ENCODE measurements at places on chromosomes 7 and 10.

DNA sequence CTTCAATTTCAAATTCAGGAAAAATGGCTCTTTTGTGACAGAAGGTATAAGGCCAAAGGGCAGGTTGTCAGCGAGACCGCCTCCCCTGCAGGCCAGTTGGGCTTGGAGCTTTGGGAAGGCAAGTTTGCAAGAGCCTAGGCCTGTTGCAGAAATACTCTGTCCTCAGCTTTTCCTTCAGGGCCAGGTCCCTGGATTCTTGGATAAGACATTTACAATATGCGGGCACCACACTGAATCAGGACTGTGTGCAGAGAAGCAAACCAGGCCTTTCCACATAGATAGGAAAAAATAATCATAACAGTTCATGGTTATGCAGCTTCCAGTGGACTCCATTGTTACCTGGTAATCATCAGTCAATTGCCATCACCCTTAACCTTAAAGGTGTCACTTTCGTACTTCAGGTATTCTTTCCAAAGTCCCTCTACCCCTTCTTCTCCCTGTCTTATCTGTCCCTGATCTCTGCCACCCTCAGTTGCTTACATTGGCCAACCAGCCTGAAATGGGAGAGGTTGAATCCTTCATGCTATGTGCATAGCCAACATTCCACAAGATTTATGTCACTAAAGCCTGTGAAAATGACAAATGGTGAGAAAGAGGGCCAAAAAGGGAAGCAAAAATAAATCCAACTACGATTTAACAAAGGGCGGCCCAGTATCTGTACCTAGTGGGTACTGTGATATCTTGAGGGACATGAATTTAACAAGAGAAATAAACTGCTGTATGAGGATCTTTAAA, 304.5 kb upstream of the NFE2L3 start:
- no peak for DNase-seq

GRCh38 chr7:50473531-50473930, 23.4 kb upstream of the FIGNL1 start:
- DNase-seq, result no peak

GRCh38 chr7:106731187-106731586, 70.2 kb upstream of the CCDC71L start:
- DNase-seq, result no peak

GRCh38 chr10:123637326-123637880, 28.8 kb upstream of the GPR26 start:
- no peak for DNase-seq

DNA sequence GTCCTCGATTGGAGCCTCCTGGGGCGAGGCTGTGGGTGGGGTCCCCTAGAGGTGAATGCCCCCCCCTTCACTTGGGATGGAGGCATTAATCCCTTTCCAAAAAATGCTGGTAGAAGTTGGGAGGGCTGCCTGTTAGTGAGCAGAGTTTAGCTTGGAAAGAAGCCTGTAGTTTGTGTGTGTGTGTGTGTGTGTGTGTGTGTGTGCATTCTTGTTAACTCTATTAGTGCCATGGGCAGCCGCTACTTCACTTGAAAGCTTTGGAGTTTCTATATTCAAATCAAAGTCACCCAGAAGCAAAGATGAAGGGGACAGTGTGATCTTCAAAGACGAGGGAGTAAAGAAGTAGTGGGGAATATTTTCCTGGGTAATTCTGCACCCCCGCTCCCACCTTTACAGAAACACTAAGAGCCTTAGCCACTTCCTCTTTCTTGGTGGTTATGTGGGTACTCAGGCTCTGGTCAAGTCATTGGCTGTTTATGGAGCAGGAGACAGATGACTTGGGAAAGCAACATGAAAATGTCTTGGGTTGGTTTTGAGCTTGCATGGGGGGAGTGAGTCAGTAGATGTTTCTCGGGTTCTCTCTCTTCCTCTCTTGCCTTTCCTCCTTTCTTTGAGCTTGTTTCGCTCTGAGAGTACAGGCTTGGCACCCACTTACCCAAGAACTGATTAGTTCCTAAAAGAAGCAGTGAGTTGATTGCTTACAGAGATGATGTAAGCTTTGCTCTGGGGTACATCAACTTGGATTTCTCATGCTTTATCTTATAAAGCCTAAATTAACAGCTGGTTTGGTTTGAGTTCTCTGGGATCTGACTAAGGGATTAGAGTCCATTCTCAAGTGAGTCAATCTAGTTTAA, 35.9 kb downstream of the TCF7L2 start:
- no peak for DNase-seq

GRCh38 chr7:138116892-138117291, 40.6 kb downstream of the AKR1D1 start:
- no peak for DNase-seq

DNA sequence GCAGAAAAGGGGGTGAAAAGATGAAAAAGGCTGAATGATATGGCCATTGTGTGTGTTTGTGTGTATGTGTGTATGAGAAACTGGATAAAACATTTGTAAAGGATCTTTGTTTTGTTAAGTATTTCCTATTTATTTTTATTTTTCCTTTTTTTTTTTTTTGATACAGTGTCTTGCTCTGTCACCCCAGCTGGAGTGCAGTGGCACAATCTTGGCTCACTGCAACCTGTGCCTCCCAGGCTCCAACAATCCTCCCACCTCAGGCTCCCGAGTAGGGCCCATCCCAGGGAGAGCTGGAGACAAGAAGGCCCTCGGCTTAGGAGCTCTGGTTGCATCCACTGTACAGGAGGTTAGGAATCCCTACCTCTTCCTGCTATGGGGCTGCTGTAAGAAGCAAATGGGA, 6.9 kb upstream of the CALML5 start:
- DNase-seq, result no peak

GRCh38 chr7:81094952-81095351, 176.1 kb upstream of the SEMA3C start:
- DNase-seq, result no peak

DNA sequence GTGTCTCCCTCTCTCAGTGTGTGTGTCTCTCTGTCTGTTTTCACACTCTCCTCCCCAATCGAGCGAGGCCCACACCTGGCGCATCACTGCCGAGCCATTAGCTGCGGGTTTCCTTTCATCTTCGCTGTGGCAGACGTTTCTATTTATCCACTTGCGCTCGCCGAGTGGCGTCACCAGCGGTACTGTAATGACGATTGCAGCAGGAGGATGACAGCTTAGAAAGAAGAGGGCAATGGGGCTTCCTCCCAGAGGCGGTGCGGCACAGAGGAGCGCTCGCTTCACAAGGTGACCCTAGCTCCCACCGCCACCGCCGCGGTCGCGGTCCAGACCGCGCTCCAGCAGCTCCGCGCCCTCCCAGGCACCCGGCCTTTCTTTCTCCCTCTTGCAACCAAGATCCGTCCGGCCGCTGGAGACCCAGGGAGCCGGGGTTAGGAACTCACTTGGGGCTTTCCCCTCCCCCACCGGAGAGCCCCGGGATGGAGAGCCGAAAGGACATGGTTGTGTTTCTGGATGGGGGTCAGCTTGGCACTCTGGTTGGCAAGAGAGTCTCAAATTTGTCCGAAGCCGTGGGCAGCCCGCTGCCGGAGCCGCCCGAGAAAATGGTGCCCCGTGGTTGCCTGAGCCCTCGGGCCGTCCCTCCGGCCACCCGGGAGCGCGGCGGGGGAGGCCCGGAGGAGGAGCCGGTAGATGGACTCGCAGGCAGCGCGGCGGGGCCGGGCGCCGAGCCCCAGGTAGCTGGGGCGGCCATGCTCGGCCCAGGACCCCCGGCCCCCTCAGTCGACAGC, at the start of gene EVX1:
TSS of gene EVX1 (plus strand) at position 248 of the 785 bp plus-strand sequence. CDS start at position 477, 229 bp downstream.
- DNase-seq, result peak; percentile 76

DNA sequence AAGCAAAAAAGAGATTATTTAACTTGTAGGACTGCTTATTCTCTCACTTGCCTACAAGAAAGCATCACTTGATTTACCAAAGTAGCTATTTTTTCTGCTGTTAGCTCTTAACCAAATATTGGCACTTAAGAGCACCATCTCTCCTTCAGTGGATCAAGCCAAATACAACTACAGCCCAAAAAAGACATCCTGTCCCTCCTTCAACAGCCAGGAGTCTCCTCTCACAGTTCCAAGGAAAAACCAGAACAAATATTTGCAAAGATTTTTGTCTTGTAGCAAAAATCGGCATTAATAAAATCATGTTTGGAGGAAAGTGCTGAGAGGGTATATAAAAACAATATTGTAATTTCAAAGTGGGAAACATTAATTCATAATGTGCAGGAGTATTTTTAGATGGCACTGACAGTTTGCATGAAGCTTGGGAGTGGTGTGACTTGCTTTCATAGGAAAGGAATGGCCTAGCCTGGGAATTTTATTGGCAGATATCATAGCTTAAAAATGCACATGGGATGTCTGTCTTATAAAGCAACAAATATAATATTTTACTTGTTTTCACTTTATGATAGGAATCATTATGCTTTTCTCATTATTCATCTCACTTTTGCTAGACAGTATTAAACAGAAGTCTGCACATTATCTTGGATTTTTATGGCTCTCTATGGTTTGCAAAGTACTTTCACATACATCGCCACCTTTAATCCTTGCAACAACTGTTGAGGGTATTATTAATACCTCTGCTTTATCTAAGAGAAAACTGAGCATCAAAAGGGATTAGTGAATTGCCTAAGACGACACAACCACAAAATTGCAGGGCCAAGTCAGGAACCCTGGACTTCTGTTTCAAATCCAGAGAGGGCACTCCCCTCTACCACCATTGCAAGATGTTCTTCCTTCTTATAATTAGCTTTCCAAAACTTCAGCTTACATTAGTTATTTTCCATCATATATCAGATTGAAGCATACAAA, 103.5 kb downstream of the AGMO start:
- no peak for DNase-seq

DNA sequence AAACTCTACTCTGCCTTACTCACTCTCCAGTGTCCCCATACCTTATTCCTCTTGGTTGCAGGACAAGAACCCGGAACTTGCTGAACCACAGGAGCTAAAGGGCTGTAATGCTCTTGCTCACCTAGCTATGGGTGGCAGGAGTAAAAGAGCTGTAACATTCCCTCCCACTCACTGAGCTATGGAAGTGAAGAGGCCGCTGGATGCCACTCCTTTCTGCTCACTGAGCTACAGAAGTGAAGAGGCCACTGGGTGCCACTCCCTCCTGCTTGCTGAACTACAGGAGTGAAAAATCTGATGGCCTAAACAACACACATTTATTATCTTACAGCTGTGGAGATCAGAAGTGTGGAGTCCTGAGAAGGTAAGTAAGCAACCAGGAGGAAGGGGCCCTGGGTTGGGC, 17.5 kb downstream of the MRPS24 start:
- DNase-seq, result no peak

DNA sequence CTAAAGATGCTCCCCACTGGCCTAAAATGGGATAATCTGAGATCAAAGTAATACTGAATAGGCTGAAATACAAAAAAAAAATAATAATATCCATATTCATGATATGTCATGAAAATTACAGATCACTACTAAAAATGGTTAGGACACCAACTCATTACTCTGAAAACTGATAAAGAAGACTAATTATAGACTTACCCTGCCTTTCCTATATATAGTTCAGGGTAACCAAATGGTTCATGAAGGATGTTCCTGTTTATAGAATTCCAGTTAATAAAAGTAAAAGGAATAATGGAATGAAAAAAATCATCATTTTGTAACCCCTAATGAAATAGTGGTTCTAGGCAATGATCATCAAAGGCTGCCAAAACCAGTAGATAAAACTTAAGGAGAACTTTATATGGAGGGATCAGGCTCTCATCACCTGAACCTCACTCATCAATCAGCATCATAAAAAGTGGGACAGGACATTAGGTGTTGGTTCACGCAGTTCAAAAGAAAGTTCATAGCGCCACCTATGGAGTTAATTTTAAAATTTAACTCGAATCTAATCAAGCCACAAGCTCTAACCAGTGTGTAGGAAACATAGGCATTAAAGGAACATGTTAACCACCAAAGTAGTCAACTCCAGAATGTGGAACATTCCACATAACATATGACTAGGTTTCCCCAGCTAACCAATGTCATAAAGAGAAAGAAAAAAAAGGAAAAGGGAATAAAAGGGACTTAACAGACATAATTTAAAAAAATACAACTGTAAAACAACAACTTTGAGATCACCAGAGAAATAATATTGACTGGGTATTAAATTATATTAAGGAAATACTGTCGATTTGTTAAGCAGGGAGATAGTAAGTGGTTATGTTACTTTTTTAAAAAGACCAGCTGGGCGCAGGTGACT, 35.7 kb downstream of the P4HA1 start:
- DNase-seq, result peak; percentile 11

GRCh38 chr7:129454249-129454551, 20.0 kb downstream of the STRIP2 start:
- DNase-seq, result no peak

GRCh38 chr7:138377306-138377705, 82.8 kb upstream of the TRIM24 start:
- DNase-seq, result no peak

GRCh38 chr10:10623958-10624566, 393.6 kb upstream of the CELF2 start:
- DNase-seq, result no peak

GRCh38 chr7:100360135-100360854, 2.4 kb downstream of the PILRB start:
- DNase-seq, result no peak

- DNase-seq, result no peak
These were observed 433.5 kb upstream of the CELF2 start for GRCh38 chr10:10584161-10584560.

DNA sequence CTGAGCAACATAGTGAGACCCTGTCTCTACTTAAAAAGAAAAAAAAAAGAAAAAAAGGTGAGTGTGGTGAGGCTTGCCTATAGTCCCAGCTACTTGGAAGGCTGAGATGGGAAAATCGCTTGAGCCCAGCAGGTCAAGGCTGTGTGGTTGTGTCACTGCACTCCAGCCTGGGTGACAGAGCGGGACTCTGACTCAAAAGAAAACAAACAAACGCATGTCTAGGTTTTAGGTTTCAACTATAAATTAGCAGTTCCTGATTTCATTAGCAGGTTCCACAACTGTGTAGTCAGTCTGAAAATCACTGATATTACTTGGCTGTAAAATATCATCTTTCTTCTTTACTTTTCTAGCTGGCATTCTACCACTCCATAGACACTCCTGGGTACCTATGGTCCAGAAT, 155.7 kb upstream of the HGF start:
- no peak for DNase-seq

DNA sequence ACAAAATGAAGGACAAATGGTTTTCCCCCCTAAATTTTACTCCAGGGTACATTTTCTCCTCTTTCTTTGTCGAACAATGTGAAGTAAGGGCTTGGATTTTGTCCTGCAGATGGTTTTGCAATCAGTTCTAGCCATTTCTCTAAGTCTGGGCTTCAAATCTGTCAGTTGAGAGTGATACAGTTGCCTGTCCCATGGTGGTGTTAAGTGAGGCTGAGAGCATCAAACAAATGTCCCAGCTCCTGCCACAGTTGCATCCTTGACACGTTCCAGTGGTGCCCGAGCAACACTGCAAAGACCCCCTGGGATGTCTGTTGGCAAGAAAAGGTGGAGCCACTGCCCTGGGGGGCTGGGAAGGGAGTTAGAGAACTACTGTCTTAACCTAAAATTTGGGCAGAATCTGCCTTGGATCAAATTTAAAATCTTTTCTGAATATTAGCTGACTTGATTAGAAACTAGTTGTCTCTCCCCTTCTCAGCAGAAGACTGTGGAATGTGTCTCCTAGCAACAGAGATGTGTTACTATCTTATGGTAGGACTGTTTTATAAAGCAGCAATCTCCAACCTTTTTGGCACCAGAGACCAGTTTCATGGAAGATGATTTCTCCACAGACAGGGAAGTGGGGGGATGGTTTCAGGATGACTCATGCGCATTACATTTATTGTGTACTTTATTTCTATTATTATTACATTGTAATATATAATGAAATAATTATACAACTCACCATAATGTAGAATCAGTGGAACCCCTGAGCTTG, 102.0 kb upstream of the STEAP1B start:
- DNase-seq, result no peak

Data from NCI-H510A (cell line).